ENCODE measurements at places on chromosomes 12 and 14. TPM values are rescaled to one million over a fixed set of nuclear protein-coding genes. Genes with fewer than 3 reads are reported as not detected.

GRIP1 gene
- 2.4 TPM for polyA plus RNA-seq

TAS2R50 gene
- not detected for polyA plus RNA-seq

SCNN1A gene
- polyA plus RNA-seq: 98.7 TPM

PLA2G1B gene
- polyA plus RNA-seq: 0.25 TPM

SLC22A17 gene
- polyA plus RNA-seq: 8.3 TPM

NEDD8 gene
- polyA plus RNA-seq: 220 TPM

CLEC2B gene
- 8.3 TPM for polyA plus RNA-seq

UNC79 gene
- 0.01 TPM for polyA plus RNA-seq

PALS1 gene
- 6.9 TPM for polyA plus RNA-seq

GRIN2B gene
- not detected for polyA plus RNA-seq

RNASE1 gene
- 46.5 TPM for polyA plus RNA-seq

POLE2 gene
- 8.0 TPM for polyA plus RNA-seq

NKX2-1 gene
- not detected for polyA plus RNA-seq

NUDT14 gene
- polyA plus RNA-seq: 16.1 TPM

PLEKHG7 gene
- polyA plus RNA-seq: 0.01 TPM

SLC17A8 gene
- polyA plus RNA-seq: not detected

TAMALIN gene
- polyA plus RNA-seq: 6.1 TPM

OR5AU1 gene
- not detected for polyA plus RNA-seq

PTHLH gene
- 3.8 TPM for polyA plus RNA-seq

CCDC92 gene
- 17.5 TPM for polyA plus RNA-seq

EIF2S3B gene
- polyA plus RNA-seq: 0.45 TPM

PRR4 gene
- polyA plus RNA-seq: 3.3 TPM

PMCH gene
- polyA plus RNA-seq: not detected

RNASE3 gene
- polyA plus RNA-seq: 0.09 TPM

KRT1 gene
- 12.5 TPM for polyA plus RNA-seq

FBLN5 gene
- 3.3 TPM for polyA plus RNA-seq

C12orf54 gene
- polyA plus RNA-seq: 4.4 TPM

HCAR3 gene
- 7.5 TPM for polyA plus RNA-seq

PPP1R36 gene
- polyA plus RNA-seq: 0.26 TPM

DDX11 gene
- polyA plus RNA-seq: 13.3 TPM

RASSF3 gene
- 12.2 TPM for polyA plus RNA-seq

ZNF219 gene
- polyA plus RNA-seq: 42.2 TPM

ISM2 gene
- 0.16 TPM for polyA plus RNA-seq

CCDC175 gene
- polyA plus RNA-seq: not detected

NUAK1 gene
- 0.82 TPM for polyA plus RNA-seq

HHIPL1 gene
- 0.14 TPM for polyA plus RNA-seq

ASB2 gene
- 4.5 TPM for polyA plus RNA-seq

NCAPD2 gene
- 10.2 TPM for polyA plus RNA-seq

All from esophagus (tissue), 2 donors.